Sigmoid colon (tissue), 7 donors: ENCODE measurements at places on chromosomes 2 and 18. TPM values are rescaled to one million over a fixed set of nuclear protein-coding genes. Genes with fewer than 3 reads are reported as not detected.
A peak's percentile ranks its signal among the peaks of the same experiment; 100 is the strongest.

The SERPINB11 gene
- not detected for total RNA-seq

The MDH1B gene
- total RNA-seq = 1.4 TPM

The CYP1B1 gene
- total RNA-seq = 12.7 TPM

The ERMN gene
- total RNA-seq = not detected

The METTL4 gene
- 5.4 TPM for total RNA-seq

The ITSN2 gene
- 58.8 TPM for total RNA-seq

The VWA3B gene
- not detected for total RNA-seq

The ADGRF3 gene
- 0.28 TPM for total RNA-seq

The CCDC148 gene
- not detected for total RNA-seq

The FSHR gene
- not detected for total RNA-seq

The TFCP2L1 gene
- total RNA-seq = 0.55 TPM

The RAB17 gene
- total RNA-seq = 0.54 TPM

GRCh38 chr18:58511897-58512581, 116.9 kb downstream of the ALPK2 start:
- H3K36me3 ChIP-seq = no peaks in the 10 kb centered on the region
- H3K4me1 ChIP-seq = no peaks in the 10 kb centered on the region
- no peaks in the 10 kb centered on the region for H3K27me3 ChIP-seq
- H3K4me3 ChIP-seq = no peak overlapping the region

- peaks cover 31% of the 10 kb centered on the region for H3K36me3 ChIP-seq
- no peaks in the 10 kb centered on the region for H3K27me3 ChIP-seq
- no peaks in the 10 kb centered on the region for H3K4me1 ChIP-seq
- H3K27ac ChIP-seq = peak overlapping the region; percentile 30
- no peak overlapping the region for H3K4me3 ChIP-seq
- peak; percentile 59 for DNase-seq
Observed at GRCh38 chr18:74498712-74499627, 2.8 kb downstream of the CNDP2 start.

- H3K36me3 ChIP-seq = no peaks in the 10 kb centered on the region
- no peak for DNase-seq
- no peaks in the 10 kb centered on the region for H3K27me3 ChIP-seq
- H3K4me3 ChIP-seq = no peak overlapping the region
- no peaks in the 10 kb centered on the region for H3K4me1 ChIP-seq
Observed at GRCh38 chr2:11009891-11010290, 98.2 kb downstream of the KCNF1 start.

- peaks cover 4% of the 10 kb centered on the region for H3K27me3 ChIP-seq
- H3K27ac ChIP-seq = peak within 1 kb of the TSS; percentile 67
- no peaks in the 10 kb centered on the region for H3K36me3 ChIP-seq
- peak within 1 kb of the TSS; percentile 64 for H3K4me3 ChIP-seq
- H3K4me1 ChIP-seq = no peaks in the 10 kb centered on the region
- DNase-seq = peak; percentile 77
Observed at GRCh38 chr2:73984203-73984921, at the start of gene TET3. Gene TET3 (plus strand): TSS chr2:73984910. CDS start chr2:73986404, 1,494 bp downstream.

DNA sequence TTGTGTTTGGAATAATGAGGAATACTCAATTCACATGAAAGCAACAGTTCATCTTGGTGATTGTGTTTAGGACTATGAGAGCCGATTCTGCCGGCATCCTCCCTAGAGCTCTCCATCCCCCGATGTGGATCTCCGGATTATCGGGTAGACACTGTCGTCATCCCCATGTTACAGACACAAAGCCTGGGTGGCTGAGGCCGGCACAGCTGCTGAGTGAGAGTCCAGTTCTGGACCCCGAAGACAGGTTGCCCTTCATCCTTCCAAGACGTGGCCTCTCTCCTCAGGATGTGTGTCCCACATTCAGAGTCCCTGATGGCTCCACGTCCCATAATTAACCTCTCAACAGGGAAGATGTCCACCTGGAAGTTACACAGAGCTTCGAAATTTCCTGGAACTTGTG, 129.3 kb downstream of the HDAC4 start:
- no peak for DNase-seq
- H3K4me1 ChIP-seq = peaks cover 100% of the 10 kb centered on the region
- no peak overlapping the region for H3K27ac ChIP-seq
- H3K4me3 ChIP-seq = no peak overlapping the region
- H3K27me3 ChIP-seq = no peaks in the 10 kb centered on the region

- peaks cover 13% of the 10 kb centered on the region for H3K4me1 ChIP-seq
- H3K36me3 ChIP-seq = no peaks in the 10 kb centered on the region
- no peak for DNase-seq
- H3K27me3 ChIP-seq = no peaks in the 10 kb centered on the region
Observed at GRCh38 chr2:134119117-134119712, 134.7 kb upstream of the MGAT5 start.

- H3K27ac ChIP-seq = peak overlapping the region; percentile 84
- H3K4me3 ChIP-seq = no peak overlapping the region
- no peaks in the 10 kb centered on the region for H3K27me3 ChIP-seq
- DNase-seq = no peak
- peaks cover 58% of the 10 kb centered on the region for H3K4me1 ChIP-seq
Observed at GRCh38 chr18:47911877-47912276, 18.6 kb downstream of the SMAD2 start.

GRCh38 chr2:239215136-239215925, 185.5 kb downstream of the HDAC4 start:
- H3K27me3 ChIP-seq = no peaks in the 10 kb centered on the region
- H3K27ac ChIP-seq = peak overlapping the region; percentile 37
- peak; percentile 64 for DNase-seq

GRCh38 chr2:132703396-132703795, 33.4 kb upstream of the LYPD1 start:
- no peaks in the 10 kb centered on the region for H3K36me3 ChIP-seq
- no peak overlapping the region for H3K27ac ChIP-seq
- no peaks in the 10 kb centered on the region for H3K27me3 ChIP-seq
- no peaks in the 10 kb centered on the region for H3K4me1 ChIP-seq
- H3K4me3 ChIP-seq = no peak overlapping the region

- H3K36me3 ChIP-seq = no peaks in the 10 kb centered on the region
- peak; percentile 56 for DNase-seq
- H3K27me3 ChIP-seq = no peaks in the 10 kb centered on the region
- no peak overlapping the region for H3K4me3 ChIP-seq
- peaks cover 14% of the 10 kb centered on the region for H3K4me1 ChIP-seq
Observed at GRCh38 chr2:25377822-25378421, 36.2 kb upstream of the DNMT3A start.

GRCh38 chr2:113138428-113139322, 11.3 kb downstream of the IL1RN start:
- H3K36me3 ChIP-seq = no peaks in the 10 kb centered on the region
- DNase-seq = no peak
- no peak overlapping the region for H3K4me3 ChIP-seq
- H3K27me3 ChIP-seq = no peaks in the 10 kb centered on the region
- H3K4me1 ChIP-seq = no peaks in the 10 kb centered on the region

DNA sequence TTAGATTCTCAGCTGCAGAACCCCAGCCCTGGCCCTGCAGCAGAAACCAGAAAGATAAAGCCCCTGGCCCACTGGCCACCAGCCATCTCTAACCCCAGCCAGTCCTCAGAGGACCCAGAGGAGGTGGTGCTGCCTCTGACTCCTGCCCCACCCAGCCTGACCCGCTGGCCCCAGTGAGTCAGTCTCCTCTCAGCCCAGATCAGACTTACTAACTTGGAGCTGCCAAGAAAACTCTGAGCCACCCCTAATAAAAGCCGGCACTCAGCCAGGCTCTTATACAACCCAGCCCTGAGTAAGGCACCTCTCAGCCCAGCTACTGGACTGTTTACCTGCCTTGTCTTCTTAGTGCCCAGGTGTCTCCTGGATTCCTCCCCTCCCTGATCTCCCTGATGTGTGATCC, 2.0 kb downstream of the SLC14A2 start:
- H3K27ac ChIP-seq = peak overlapping the region; percentile 63
- no peaks in the 10 kb centered on the region for H3K36me3 ChIP-seq
- H3K27me3 ChIP-seq = no peaks in the 10 kb centered on the region
- peak; percentile 86 for DNase-seq
- H3K4me3 ChIP-seq = no peak overlapping the region
- peaks cover 26% of the 10 kb centered on the region for H3K4me1 ChIP-seq

DNA sequence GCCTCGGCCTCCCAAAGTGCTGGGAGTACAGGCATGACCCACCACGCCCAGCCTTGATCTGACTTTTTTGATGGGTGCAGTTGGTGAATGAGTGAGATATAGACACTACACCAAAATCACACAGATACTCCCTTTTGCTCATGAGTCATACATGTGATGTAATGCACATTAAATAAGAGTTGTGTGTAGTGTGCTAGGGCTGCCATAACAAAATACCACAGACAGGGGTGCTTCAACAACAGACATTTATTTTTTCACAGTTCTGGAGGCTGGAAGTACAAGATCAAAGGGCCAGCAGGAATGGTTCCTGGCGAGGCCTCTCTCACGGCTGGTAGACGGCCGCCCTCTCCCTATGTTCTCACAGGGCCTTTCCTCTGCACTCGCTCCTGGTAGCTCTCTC, 46.6 kb downstream of the GBX2 start:
- H3K27ac ChIP-seq = no peak overlapping the region
- no peaks in the 10 kb centered on the region for H3K4me1 ChIP-seq
- no peak for DNase-seq
- no peaks in the 10 kb centered on the region for H3K36me3 ChIP-seq
- no peak overlapping the region for H3K4me3 ChIP-seq

GRCh38 chr2:68351997-68352396, 13.1 kb upstream of the PLEK start:
- H3K27me3 ChIP-seq = no peaks in the 10 kb centered on the region
- H3K4me1 ChIP-seq = no peaks in the 10 kb centered on the region
- H3K27ac ChIP-seq = no peak overlapping the region
- DNase-seq = no peak

DNA sequence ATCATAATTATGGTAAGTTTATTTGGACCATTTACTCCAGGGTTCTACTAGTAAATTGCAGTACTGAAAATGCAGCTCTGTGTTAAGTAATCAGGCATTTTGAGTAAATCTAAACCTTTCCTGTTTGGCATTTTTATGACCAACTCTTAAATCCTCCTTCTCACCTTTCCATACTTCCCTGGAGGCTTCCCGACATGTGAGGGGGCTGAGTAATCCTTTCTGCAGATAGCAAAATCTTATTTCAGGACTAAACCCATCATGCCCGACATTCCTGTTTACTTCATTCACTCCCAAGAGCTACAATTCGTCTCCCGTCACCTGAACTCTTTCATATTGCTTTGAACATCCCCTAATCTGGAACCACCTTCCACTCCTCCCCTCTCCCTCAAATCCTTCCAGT, 296.6 kb downstream of the IKZF2 start:
- no peak overlapping the region for H3K4me3 ChIP-seq
- no peaks in the 10 kb centered on the region for H3K4me1 ChIP-seq
- H3K36me3 ChIP-seq = no peaks in the 10 kb centered on the region
- no peak overlapping the region for H3K27ac ChIP-seq

- H3K27me3 ChIP-seq = no peaks in the 10 kb centered on the region
- no peak overlapping the region for H3K4me3 ChIP-seq
- H3K36me3 ChIP-seq = no peaks in the 10 kb centered on the region
- H3K27ac ChIP-seq = no peak overlapping the region
- H3K4me1 ChIP-seq = no peaks in the 10 kb centered on the region
- DNase-seq = no peak
Observed at GRCh38 chr2:224278531-224278930, 123.4 kb downstream of the FAM124B start.

- no peak for DNase-seq
- H3K27ac ChIP-seq = no peak overlapping the region
- no peak overlapping the region for H3K4me3 ChIP-seq
Observed at GRCh38 chr2:139083121-139083520, 302.9 kb upstream of the NXPH2 start.

DNA sequence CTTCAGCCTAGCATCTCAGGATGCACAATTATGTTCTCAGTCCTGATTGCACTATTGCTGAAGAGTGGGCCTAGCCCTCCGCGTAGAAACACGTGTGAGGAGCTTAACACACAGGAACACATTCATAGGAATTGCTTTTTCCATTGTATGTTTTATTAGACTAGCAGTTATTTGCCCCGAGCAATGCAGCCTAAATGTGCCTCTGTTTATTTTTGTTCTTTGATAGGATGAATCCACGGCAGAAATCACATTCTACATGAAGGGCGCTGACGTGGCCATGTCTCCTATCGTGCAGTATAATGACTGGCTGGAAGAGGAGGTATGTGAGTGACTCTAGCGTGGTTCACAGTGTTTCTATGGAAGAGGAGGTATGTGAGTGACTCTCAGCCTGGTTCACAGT, 65.9 kb upstream of the NFATC1 start:
- H3K36me3 ChIP-seq = no peaks in the 10 kb centered on the region
- no peak for DNase-seq
- H3K4me3 ChIP-seq = no peak overlapping the region
- H3K27ac ChIP-seq = no peak overlapping the region

- no peaks in the 10 kb centered on the region for H3K36me3 ChIP-seq
- H3K4me3 ChIP-seq = no peak overlapping the region
- H3K27ac ChIP-seq = no peak overlapping the region
- H3K27me3 ChIP-seq = no peaks in the 10 kb centered on the region
- peaks cover 17% of the 10 kb centered on the region for H3K4me1 ChIP-seq
Observed at GRCh38 chr2:98334439-98335078, 11.7 kb upstream of the CNGA3 start.

DNA sequence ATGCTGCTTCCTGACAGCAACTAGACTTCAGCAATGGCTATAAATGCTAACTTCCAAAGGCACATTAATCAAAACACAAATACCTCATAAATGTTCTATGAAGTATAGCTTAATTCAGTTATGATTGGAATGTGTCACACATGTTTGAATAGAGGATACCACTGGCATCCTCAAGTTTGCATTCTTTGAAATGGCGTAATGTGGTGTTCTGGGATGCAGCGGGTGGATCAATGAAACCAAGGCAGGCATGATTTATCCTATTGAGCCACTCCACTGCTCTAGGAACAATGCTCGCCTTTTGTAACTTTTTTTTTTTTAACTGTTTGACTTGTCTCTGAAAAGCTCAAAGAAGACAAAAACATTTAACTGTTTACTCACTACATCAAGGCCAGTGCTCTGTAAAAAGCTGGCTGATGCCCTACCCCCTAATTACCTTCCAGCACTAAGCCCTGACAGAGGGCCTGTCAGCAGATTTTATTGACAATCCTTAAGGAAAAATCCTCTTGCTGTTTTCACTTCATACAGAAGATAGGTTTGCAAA, 278.8 kb upstream of the SESTD1 start:
- H3K4me1 ChIP-seq = no peaks in the 10 kb centered on the region
- no peak overlapping the region for H3K4me3 ChIP-seq
- no peak overlapping the region for H3K27ac ChIP-seq
- H3K36me3 ChIP-seq = no peaks in the 10 kb centered on the region
- H3K27me3 ChIP-seq = no peaks in the 10 kb centered on the region

GRCh38 chr2:60353406-60353800, 200.1 kb downstream of the BCL11A start:
- no peaks in the 10 kb centered on the region for H3K36me3 ChIP-seq
- H3K4me3 ChIP-seq = no peak overlapping the region
- no peak overlapping the region for H3K27ac ChIP-seq
- no peak for DNase-seq

- no peaks in the 10 kb centered on the region for H3K36me3 ChIP-seq
- no peaks in the 10 kb centered on the region for H3K4me1 ChIP-seq
- H3K4me3 ChIP-seq = no peak overlapping the region
- H3K27ac ChIP-seq = no peak overlapping the region
- no peak for DNase-seq
Observed at GRCh38 chr2:49490710-49491109, 336.4 kb upstream of the FSHR start.
